Omental fat pad (tissue), 4 donors: ENCODE measurements at places on chromosomes 1 and 21.

DNA sequence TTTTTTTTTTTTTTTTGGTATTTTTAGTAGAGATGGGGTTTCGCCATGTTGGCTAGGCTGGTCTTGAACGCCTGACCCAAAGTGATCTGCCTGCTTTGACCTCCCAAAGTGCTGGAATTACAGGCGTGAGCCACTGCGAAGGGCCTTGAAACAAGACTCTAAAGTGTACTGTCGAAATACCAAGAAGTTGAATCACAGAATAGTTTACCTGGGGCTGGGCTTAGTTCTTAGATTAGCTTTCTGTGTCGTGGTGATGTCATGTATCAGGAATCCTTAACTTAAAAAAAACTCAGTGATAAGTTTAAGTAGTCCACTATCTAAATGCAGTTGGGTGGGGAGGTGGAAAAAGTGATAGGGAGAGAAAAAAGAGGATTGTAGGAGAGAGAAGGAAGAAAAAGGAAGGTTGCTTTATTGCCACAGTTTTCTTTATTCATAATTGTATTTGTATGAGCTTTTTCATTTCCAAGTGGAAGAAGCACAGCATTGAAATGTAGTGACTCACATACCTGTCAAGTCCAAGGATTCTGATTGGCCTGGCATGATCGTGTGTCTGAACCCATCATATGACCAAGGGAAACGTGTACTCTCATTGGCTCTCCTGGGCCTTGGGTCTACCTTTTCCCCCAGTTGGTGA is 13.4 kb downstream of the ITSN1 start:
- DNase-seq, result no peak

DNA sequence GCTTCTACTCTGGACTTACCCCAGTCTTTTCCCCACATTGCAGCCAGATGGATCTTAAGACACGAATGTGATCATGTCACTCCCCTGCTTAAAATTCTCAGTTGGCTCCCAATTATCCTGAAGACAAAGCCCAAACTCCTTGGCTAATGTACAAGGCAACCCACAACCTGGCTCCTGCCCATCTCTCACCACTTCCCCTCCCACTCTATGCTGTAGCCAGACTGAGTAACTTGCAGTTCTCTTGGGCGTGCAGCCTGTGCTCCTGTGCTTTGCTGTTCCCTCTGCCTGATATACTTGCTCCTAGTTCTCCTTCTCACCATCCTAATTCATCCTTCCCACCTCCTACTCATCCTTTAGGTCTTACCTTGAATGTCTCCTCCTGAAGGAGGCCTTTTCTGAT is 56.2 kb downstream of the LGR6 start:
- no peak for DNase-seq

DNA sequence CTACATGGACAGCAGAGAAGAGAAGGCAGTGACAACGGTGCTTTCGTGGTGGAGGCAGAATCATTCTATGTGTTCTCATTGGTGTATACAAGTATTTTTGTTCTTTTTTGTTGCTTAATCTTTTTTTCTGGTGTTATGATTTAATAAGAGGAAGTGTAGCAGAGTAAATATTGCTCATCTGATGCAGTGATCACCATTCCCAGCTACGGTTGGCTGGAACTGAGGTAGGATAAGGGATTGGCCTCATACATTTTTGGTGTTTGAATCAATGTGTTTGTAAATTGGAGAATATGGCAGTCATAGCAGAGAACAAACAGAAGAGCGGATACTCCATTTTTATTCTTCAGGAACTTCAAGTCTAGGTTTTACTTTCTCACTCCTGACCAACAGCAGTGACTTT is 76.6 kb downstream of the UBE2U start:
- DNase-seq, result no peak

GRCh38 chr21:43187715-43188114 is 18.9 kb downstream of the CRYAA start:
- no peak for DNase-seq

- no peak for DNase-seq
These were observed 29.4 kb upstream of the RAB3GAP2 start for GRCh38 chr1:220301630-220302029.

DNA sequence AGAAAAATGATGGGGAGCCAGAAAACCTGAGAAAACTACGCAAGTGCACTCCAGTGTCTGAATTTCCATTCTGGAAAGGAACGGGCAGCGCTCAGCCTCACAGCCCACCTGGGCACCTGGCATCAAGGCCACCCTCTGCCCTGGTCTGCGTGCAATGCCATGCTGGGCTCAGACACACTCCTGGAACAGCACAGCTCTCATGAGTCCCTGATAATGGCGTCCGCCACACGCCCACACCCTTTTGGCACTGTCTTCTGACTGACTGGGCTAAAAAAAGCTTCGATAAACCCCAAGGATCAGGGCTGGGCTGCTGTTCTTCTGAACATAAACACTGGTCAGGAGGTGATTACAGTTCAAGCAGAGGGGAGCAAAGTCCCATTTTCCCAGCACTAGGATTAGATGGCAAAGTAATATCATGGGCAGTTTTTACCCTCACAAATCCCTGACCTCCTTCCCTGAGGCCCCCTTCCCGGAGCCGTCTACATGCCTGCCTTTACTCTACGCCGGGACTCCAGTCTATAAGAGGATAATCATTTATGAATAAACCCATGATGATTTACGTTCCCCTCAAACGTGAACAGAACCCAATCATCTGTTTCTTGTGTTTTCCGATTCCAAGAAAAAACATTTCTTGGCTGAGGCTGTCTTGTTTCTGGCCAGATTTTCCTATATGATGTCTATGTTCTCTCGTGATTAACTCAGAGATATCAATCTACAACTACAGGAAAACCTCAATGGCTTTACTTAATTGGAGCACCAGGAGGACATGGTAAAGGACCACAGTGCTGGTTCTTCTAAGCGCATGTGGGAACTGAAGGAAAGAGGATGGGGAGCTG is 22.6 kb downstream of the RCAN1 start:
- no peak for DNase-seq

GRCh38 chr1:201354151-201354900 is 23.2 kb downstream of the TNNT2 start:
- DNase-seq, result no peak

- no peak for DNase-seq
These were observed 92.9 kb downstream of the PTPN14 start for GRCh38 chr1:214458541-214458940.

- no peak for DNase-seq
These were observed 318.4 kb downstream of the AJAP1 start for GRCh38 chr1:4972761-4973320.

DNA sequence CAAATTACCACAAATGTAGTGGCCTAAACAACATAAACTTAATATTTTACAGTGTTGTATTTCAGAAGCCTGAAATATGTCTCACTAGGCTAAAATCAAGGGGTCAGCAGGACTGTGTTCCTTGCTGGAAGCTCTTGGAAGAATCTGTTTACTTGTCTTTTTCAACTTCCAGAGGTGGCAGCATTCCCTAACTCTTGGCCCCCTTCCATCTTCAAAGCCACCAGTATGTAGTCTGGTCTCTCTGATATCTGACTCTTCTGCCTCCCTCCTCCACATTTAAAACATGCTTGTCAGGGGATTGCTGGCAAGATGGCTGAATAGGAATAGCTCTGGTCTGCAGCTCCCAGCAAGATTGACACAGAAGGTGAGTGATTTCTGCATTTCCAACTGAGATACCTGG is 567.5 kb downstream of the PLA2G4A start:
- no peak for DNase-seq

- DNase-seq, result no peak
These were observed at the start of gene HOOK1 for GRCh38 chr1:59814901-59815825. Gene HOOK1, plus strand, starts transcription at chr1:59814949. Its CDS starts 169 bp downstream, at chr1:59815118.

DNA sequence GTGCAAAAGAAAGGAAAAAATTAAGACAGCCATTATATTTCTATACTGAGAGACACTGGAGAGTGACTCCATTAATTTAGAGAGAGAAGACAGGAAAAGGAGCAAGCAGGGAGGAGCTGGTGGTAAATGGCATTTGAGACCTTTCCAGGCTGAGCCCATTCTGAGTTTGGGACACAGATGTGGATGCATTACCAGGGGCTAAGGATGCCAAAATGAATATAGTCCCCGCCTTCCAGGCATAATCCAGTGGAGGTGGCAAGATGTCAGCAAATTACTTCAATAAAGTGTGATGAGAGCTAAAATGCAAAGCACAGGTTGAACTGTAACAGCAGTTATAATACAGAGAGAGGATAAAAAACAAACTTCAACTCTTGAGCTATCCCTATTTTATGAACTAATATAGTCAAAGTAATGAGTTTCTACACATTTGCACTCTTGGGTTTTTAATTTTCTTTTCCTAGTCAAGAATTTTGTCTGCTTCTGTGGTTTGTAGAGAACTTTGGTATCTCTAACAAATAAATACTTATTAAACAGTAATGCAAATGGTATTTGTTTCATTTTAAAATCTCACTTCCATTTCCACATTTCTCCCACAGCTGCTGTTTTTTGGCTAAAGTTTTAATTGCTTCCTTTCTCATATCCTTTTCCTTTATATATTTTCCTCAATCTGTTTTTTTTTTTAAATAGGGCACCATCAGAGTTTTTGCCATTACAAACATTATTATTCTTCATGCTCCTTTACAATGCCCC is 228.2 kb upstream of the KCNK2 start:
- no peak for DNase-seq

DNA sequence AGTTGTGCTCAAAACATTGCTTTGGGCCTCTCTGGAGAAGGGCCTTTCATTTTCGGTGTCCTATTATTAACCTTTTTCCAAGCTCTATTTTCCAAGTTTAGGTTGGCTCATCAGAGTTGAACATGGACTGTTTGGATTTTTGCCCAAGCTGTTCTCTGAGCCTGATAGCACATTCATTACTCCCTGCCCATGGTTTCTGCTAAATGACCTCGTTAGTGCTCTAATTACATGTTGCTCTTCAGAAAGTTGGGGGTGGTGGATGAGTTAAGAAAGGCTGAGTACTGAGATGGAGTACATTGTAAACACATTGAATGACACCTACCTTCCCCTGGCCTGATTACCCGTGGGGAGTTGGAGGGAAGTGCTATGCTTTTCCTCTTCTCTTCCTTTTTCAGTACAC is 38.9 kb downstream of the LMO4 start:
- no peak for DNase-seq

DNA sequence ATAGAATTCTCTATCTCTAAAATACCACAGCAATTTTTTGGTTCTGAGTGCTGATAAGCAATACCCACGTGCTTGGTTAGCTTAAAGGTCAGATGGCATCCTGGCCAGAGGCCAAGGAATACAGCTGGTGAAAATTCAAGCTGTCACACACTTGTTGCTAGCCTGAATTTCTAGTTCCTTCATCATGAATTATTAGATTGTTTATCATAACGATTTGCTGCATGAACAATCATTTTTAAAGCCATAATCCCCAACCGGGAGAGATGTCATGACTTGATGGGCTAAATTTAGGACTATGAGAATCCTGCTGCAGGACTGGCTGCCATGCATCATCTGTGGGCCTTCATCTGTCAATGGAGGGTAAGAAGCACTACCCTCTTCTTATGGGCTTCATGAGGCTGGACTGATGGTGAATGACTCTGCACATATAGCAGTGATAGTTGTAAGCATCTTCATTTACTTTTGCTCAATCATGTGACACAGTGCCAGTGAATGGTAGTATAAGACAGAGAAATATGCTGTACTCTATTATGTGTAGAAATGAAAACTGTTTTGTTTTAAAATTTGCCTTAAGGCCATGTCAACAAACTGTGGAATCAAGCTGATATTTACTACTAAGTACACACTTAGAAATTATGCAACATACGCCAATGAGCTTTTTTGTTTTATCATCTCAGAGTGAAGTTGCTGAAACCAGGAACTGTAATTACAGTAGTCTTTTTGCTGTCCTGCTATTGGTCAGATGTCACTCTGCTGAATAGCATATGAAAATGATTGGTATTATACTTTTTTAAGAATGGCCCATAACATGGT is 80.5 kb upstream of the RALGPS2 start:
- no peak for DNase-seq
